H4 (cell line): ENCODE measurements at places on chromosomes 7 and 10. TPM values are rescaled to one million over a fixed set of nuclear protein-coding genes. Genes with fewer than 3 reads are reported as not detected.

CHST3 gene
- 4.0 and 4.3 TPM in 2 replicates for total RNA-seq

GRCh38 chr10:48531486-48531885 lies 73.4 kb downstream of the ARHGAP22 start:
- no peak for DNase-seq

DNA sequence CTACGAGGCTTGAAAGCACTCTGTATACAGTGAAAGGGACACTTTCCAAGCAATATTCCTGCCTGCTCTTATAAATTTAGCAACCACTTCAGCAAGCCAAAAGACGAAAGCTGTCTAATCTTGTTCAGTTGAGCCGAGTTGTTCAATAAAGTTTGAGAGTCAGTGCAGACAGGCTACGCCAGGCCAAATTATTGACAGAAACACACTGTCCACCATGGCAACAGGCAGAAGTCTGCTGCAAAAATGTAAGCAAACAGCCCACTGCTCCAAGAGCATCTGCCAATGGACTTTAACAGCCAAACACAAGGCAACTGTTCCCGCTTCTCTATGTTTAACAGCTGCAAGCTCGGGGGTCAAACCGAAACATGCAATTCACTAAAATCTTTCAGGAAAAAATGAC lies 85.7 kb downstream of the GLI3 start:
- no peak for DNase-seq

FRMD4A gene
- 1.1 and 2.3 TPM in 2 replicates for total RNA-seq

MYL10 gene
- total RNA-seq: not detected in 2 replicates
